ENCODE measurements at places on chromosomes 3 and 15.
A peak's percentile ranks its signal among the peaks of the same experiment; 100 is the strongest.

- no peak for DNase-seq
Measured at GRCh38 chr15:88904257-88904623, 8.9 kb upstream of the HAPLN3 start.

DNA sequence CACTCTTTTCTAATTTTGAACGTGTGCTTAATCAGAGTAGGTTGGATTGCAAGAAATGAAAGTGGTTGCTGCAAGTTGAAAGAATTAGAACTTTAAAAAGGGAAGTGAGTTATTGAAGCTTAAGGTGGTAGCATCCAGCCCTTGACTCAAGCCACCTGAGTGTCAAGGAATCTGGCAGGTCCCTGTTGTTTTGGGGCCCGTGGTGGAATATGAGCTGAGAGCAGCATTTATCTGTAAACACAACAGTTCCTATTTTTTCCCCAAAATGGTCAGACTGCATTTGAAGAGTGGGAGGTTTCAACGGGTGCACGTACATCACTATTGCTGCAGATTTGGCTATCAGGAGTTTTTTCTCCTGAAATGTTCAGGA is 1.7 kb downstream of the ITPR1 start:
- no peak for DNase-seq

GRCh38 chr3:164340273-164340672 is 738.0 kb downstream of the SI start:
- DNase-seq = no peak

- no peak for DNase-seq
Measured at GRCh38 chr3:38157595-38157994, 7.7 kb upstream of the OXSR1 start.

DNA sequence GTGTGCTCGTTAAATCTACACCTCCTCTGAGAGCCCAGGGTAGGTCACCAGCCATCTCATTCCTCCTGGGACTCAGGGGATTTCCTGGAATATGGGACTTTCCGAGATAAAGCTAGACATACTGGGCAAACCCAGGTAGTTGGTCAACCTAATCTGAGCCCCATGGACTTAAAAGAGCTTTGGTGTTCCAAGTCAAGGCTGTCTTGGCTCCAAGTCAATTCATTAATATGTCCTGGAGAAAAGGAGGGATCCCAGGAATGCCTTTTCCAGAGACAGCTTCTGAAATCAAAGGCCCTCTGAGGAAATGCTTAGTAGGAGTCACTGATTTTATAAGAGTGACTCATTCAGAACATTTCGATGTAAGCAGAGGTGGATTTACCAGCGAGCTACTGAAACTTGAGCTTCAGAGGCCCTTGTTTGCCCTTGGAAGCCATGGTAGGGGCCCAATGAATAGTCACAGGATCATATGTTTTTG is 137.3 kb upstream of the UBE2E1 start:
- DNase-seq = no peak

DNA sequence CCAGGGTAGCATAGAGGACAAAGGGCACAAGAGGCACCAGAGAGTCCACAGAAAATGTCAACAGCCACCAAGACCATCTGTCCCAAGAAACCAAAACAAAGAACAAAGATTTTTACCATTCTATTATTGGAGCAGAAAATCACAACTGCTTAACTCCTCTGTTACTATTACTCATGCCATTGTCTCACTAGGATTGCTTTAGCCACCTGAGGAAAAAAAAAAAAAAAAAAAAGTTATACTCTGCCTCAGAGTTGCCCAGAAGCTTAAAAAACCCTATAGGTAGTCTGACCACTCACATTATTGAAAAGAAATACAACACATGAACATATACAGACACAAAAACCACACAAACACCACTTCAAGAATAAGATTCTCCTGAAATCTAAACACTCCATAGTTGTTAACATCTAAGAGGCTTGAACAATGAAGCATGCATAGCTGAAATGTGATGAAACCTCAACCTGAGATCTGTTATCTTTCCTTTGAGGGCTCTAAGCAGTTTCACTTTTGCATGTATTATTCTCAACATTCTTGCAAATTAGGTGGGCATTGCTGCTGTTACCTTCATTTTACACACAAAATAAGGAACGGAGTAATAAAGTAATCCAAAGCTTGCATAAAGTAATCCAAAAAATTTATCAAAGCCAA is 85.4 kb downstream of the IGSF11 start:
- DNase-seq = no peak

DNA sequence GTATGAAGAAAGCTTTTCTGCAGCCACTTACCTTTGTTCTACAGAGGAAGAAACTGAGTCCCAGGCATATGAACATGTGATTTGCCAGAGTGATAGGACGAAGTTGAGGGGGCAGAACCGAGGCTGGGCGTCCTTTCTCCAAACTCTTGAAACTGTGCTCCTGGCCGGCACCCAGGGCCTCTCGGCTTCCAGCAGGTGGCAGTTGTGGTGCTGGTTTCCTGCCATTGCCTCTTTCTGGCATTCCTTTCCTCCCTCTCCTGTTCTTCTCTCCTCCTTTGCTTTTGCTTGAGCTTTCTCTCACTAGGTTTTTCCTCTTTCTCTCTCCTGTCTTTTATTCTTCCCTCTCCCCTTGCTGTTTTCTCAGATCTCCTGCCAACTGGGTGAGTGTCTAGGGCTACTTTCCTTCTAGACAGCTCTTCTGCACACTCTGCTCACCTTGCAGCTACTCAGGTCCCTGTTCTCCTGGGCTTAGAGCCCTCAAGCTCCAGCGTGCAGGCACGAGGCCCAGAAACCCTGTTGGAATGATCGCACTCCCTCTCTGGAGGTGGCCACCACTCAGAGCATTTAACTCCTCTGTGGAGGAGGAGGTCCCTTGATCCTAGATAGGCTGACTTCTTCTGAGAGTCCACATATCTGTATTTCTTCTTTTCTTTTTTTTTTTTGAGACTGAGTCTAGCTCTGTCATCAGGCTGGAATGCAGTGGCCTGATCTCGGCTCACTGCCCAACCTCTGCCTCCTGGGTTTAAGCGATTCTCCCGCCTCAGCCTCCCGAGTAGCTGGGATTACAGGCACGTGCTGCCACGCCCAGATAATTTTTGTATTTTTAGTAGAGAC is 26.2 kb downstream of the TRAK1 start:
- DNase-seq = peak; percentile 45

DNA sequence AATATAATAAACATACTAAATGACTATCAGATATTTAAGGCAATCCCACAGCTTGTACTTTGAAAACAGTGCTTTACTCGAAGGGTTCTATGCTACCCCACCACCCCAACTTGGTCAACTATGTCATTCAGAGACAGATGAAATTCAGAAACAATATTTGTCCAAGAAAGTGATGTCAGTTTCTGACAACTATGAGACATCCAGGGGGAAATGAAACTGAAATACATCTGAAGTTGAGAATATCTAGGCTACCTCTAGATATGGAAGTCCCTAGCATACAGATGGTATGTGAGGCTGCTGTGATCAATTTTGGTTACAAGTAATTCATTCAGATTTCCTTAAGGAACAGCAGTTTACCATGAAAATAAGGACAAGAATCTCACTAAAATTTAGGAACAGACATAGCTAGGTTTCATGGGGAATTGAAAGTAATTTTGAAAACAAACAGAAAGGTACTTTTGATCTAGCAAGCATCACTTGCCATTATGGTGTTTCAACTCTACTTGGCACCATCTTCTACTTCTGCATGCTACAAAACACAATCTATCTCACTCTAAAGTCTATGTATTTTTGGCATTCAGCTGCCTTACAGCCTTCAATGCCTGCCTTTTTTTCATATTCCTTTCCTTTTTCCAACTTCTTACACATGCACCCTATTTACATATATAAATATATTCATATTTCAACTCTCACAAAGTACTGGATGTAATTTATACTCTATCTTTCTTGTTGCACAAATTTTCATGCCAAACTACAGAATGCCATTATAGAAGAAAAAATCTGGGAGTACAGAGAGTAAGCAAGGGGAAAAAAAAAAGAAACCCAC is 21.7 kb downstream of the ATG3 start:
- DNase-seq = no peak

DNA sequence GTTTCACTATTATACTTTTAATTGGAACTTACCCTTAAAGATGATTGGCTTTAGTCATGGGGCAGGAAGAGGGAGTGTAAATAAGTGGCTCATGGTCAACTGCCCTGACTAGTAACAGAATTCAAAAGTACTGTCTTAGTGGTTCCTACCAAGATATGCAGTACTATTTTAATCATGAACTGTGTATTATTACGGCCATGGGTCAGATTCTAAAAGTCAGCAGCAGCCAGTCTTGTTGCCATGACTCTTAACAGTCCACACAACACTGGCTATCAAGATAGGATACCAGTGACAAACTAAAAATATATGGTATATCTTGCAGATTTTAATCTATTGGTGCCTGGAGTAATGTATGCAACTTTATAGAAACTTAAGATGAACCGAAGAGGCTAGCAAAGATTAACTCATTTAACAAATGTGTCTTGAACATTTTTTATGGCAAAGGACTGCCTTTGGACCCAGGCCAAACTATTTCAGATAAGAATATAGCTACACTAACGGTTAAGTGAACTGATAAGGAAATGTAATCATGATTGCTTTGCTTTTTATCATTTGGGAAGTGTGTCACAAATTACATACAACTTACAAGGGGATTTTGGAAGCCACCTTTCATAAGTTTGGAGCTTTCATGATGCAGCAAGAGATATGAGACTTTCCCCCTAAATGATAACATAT is 163.7 kb downstream of the TCF12 start:
- DNase-seq = no peak

GRCh38 chr3:1456781-1457311 is 364.0 kb downstream of the CNTN6 start:
- DNase-seq = no peak

DNA sequence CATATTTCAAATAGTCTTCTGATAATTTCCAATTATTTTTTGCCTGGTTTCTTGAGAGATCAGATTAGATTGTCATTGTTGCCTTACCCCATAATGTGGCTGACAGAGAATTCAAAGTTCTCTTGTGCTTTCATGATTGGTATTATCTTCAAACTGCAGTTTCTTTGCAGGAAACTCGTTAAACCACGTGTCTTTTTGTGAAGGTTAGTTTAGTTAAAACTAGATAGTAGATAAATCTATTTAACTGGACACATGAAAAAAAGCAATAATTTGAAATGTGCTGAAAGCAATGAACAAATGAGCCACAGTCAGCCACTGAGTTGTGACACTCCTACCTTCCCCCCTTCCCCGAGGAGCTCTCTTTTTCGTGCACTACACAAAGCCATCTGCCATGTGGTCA is 327.5 kb upstream of the UMPS start:
- DNase-seq = no peak

- DNase-seq = no peak
Measured at GRCh38 chr15:100043692-100044091, 298.1 kb downstream of the ADAMTS17 start.

- DNase-seq = peak; percentile 76
Measured at GRCh38 chr15:90320062-90320884, 31.8 kb upstream of the ZNF774 start.

DNA sequence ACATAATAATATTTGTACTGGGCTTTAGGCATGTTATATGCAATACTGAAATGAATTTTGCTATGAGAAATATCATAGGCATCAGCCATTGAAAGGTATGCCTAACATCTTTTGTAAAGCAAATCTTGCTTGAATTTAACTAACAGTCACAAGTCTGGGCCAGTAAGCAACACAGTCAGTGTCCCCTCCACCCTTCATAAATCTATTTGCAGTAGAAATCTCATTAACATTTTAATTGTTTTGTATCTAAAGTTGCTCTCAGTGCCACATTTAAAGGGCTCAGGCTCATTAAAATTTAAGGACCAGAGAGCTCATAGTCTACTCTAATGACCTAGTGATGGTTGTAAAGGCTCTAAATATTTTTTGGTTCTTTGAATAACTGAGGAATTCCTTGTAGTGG is 167.2 kb upstream of the GOLIM4 start:
- DNase-seq = no peak

DNA sequence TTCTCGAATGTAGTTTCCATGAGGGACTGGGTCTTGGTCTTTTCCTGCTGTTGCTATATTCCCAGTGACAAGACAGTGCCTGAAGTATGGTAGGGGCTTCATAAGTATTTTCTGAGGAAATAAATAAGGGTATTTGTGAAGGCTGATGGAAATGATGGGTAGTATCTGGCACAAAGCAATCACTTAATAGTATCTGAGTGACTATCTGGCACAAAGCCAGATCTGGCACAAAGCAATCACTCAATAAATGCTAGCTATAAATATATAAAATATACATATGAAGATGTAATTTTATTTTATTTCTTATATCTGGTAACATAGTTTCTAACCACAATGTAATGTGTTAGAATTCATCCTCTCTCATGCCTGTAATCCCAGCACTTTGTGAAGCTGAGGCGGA is 20.7 kb upstream of the PROK2 start:
- no peak for DNase-seq

GRCh38 chr3:161647936-161648470 is 151.4 kb downstream of the OTOL1 start:
- no peak for DNase-seq

All from prostate gland (tissue), 2 donors.